ENCODE measurements at places on chromosomes 2 and 18.

- DNase-seq = peak; percentile 79
Measured at GRCh38 chr18:59787998-59788790, 91.0 kb upstream of the CCBE1 start.

DNA sequence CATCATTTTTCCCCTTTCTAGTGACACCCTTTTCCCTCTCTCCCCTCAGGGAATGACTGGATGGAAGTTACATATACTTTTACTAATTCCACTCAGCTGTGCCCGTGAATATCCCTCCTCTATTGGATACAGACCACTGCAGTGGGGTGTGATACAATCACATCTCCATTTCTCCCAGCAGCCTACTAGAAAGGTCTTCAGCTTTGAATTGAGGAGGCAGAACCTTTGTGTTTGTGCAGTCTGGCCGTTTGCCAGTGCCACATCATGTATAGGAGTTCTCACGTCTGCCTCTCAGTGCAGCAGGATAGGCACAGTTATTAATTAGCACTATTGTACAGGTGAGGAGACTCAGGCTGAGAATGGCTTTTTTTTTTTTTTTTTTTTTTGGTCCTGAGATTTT lies 16.4 kb downstream of the TNFRSF11A start:
- no peak for DNase-seq

DNA sequence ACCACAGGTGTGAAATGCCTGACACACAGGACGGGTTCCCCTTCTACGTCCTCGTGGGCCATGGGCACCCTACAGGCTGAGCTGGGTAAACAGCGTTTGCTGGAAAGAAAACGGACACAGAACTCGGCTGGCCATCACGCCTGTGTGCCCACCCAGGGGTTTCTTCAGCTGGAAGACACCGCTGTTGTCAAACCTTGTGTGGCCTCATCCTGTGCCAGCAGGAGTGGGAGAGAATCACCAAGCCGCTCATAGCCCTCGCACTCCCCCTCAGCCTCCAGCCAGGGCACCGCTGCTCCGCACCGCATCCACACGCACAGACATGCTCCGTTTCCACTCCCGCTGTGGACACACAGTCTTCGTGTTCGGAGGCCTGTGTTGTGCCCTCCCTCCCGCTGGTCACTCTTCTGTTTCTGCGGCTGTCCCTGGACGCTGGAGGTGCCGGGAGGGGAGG lies 161.4 kb downstream of the PXDN start:
- no peak for DNase-seq

DNA sequence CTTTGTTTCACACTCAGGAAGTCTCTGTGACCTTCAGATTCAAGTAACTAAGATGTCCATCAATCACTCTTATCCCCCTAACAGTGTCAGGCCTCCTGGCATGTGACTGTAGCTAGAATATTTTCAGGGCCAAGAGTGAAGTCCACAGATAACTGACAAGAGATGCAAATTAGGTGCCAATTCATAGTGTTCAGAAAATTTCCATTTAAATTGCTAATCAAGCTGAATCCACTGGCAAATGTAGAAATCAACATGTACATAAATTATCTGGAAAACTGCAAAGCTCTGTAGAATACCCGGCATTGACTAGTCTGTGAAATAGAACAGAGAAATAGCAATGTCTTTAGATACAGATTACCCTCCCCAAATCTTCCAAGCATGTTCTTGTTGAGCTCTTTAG lies 38.6 kb upstream of the ARL4C start:
- DNase-seq = no peak

- peak; percentile 60 for DNase-seq
Measured at GRCh38 chr2:219446101-219446504, 11.5 kb downstream of the SPEG start.

DNA sequence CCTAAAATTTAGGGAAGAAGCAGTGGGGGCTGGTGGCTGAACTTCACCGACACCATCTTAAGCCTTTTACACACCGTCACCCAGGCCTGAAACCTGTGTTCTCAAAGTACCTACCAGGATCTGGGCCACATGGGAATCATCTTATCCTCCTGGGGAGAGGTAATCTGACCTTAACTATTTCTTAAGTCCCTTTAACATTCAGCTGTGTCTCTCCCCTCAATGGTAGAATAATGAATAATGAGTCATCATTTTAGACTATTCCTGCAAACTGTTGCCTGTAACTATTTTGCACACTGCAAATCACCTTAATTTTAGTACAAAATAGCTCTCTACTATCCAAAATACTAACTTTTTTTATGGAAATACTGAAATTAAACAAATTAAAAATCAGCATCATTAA lies 149.4 kb upstream of the KLF7 start:
- DNase-seq = peak; percentile 37

- no peak for DNase-seq
Measured at GRCh38 chr18:60668583-60668982, 296.0 kb upstream of the MC4R start.

DNA sequence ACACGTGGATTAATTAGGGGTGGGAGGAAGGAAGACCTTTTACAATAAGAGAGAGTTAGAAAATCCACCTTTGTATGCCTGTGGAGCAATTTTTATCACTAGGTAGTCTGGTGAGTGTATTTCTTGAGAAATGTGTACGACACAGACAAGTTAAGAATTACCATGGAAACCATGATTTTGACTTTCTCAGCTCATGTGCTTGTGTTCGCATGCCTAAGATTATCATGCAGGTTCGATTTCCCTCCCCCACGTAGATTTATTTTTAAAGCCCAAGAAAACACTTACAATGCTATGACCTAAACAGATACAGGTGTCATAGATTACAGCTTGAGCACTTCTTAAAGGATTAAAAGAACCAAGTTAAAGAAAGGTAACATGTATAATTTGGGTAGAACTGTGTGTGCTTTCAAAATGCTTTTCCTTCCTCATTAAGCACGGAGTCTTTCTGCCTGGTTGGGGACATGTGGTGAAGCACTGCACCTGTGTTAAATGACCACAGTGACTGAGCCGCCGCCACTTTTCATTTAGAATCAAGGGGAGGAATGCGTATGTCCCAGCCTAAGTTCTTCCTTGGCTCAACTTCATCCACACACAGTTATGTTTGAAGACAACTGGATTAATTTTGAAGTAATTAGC lies 16.6 kb downstream of the SERTAD2 start:
- no peak for DNase-seq

GRCh38 chr2:229578052-229578846 lies 136.1 kb downstream of the DNER start:
- DNase-seq = no peak

- DNase-seq = no peak
Measured at GRCh38 chr2:7744827-7745226, 827.6 kb downstream of the RNF144A start.

All from fibroblast of upper back skin (primary cell).